Mesothelial cell of epicardium (in vitro differentiated cells): ENCODE measurements at places on chromosomes 16 and 17. TPM values are rescaled to one million over a fixed set of nuclear protein-coding genes. Genes with fewer than 3 reads are reported as not detected.

CCL1 gene
- not detected in 3 replicates for total RNA-seq

PLD2 gene
- 77.3 to 83.6 TPM (median 82.5 TPM) in 3 replicates for total RNA-seq

EME1 gene
- 7.8 to 11.6 TPM (median 10.3 TPM) in 3 replicates for total RNA-seq

GPR139 gene
- total RNA-seq: not detected in 3 replicates

APOH gene
- total RNA-seq: not detected in 3 replicates

OR3A3 gene
- not detected in 3 replicates for total RNA-seq

GRAP gene
- 1.4 to 1.8 TPM (median 1.6 TPM) in 3 replicates for total RNA-seq

TPPP3 gene
- total RNA-seq: 5.5 to 6.2 TPM (median 5.7 TPM) in 3 replicates

RASD1 gene
- total RNA-seq: 1.9 to 2.8 TPM (median 2.1 TPM) in 3 replicates

SPATA22 gene
- not detected in 3 replicates for total RNA-seq

CLDN7 gene
- 79.2 to 86.1 TPM (median 79.9 TPM) in 3 replicates for total RNA-seq

NSRP1 gene
- 27.9 to 32.7 TPM (median 30.2 TPM) in 3 replicates for total RNA-seq

SSTR5 gene
- total RNA-seq: not detected in 3 replicates

GFAP gene
- total RNA-seq: not detected in 3 replicates

MCRIP1 gene
- 96.2 to 104 TPM (median 103 TPM) in 3 replicates for total RNA-seq

MEOX1 gene
- 1.2 to 1.8 TPM (median 1.2 TPM) in 3 replicates for total RNA-seq

TBC1D26 gene
- total RNA-seq: 2.8 to 3.8 TPM (median 2.8 TPM) in 3 replicates

FLII gene
- total RNA-seq: 190 to 202 TPM (median 199 TPM) in 3 replicates

LRRC37A gene
- total RNA-seq: 5.9 to 7.3 TPM (median 7.3 TPM) in 3 replicates

DNA sequence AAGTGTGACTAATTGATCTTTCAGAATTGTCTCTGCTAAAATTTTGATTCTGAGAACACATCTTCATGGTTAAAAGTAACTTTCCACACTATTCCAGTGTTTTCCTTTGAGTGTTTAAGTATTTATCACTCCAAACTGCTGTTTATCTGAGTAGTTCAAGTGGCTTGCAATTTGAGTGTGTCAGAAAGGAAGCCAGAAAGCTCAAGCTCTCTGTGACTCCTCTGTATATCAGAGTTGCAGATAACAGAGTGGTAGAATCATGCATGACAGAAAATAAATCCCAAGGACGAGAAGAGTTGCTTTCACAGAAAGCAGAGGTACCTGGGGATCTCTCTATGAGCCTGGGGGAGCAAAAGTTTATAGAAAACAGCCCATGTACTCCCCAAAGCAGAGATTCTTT is 130.0 kb downstream of the CYB561 start:
- no peak for DNase-seq

GRCh38 chr16:2912330-2913199 is 834 bp downstream of the FLYWCH1 start:
- DNase-seq: no peak

- DNase-seq: peak; percentile 54
Observed at GRCh38 chr17:2398655-2399571, 1.9 kb downstream of the MNT start.

DNA sequence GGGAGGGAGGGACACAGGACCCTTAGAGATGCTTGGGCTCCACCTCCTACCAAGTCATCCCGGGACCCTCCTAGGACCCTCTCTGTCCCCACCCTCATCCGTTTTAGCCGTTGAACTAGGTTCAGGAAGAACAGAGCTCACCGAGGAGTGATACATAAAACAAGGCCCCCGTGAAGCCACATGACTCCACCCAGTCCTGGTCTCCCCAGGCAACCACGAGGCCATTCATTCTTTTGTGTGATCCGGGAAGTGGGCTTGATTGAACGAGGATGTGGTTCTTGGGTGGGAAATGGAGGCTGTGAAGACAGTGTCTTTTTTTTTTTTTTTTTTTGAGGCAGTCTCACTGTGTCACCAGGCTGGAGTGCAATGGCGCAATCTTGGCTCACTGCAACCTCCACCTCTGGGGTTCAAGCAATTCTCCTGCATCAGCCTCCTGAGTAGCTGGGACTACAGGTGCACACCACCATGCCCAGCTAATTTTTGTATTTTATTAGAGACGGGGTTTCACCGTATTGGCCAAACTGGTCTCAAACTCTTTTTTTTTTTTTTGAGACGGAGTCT is 14.8 kb downstream of the TRARG1 start:
- DNase-seq: no peak

DNA sequence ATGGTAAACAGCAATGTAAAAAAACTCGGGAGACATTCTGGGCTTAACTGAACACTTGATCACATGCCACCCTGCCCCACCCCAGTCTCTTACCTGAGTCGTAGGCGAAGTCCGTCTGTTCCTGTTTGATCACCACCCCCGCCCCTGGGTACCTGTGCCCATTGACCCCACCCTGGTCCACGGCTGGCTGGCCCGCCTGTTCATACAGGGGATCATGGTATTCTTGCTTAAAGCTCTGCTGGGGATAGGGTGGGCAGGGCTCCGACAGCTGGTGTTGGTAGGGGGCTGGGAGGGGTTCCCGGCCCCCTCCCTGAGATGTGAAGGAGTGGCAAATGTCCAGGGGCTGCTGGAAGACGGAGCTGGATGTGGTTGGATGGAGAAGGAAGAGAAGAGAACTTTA is 13.6 kb downstream of the ETV4 start:
- DNase-seq: no peak

DNA sequence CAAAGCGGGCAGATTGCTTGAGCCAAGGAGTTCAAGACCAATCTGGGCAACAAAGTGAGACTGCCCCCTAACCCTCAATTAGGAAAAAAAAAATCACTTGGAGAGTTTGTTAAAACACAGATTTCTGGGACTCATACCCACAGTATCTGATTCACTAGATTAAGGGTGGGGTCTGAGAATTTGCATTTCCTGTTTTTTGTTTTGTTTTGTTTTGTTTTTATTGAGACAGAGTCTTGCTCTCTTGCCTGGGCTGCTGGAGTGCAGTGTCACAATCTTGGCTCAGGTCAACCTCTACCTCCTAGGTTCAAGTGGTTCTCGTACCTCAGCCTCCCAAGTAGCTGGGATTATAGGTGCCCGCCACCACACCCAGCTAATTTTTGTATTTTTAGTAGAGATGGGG is 1.1 kb downstream of the HEATR9 start:
- DNase-seq: no peak

DNA sequence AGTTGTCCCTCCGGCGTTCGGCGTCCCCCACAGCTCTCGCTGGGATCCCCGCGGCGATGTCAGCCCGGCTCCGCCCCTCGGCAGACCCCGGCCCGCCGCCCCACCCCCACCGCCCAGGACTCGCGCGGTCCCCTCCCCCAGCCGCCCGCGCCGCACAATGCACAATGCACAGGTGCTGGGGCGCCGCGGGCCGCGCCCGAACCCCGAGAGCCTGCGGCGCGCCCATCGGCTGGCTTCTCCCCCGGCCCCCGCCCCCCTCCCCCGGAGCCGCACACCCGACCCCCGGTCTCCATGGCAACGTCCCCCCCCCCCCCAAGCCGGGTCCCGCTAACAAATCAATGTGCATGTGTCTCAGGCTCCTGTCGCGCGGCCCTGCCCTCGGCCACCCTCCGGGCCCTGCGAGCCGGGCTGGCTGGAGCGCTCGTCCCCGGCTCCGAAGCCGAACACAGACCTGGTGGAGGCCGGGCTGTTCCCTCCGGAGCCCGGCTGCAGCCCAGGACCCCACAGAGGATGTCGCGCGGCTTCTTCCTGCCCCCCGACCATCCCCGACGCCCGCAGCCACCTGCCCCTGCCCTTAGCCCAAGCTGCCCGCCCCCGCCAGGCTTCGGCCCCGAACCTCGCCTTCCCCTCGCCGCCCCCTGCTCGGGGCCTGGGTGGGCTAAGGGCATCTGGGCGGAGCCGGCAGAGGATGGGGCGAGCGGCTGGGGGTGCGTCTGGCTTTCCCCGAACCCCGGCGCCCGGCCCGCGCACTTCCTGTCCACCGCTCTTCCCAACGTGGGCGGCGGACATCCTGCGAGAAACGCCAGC is 818 bp upstream of the CBX8 start:
- no peak for DNase-seq

DNA sequence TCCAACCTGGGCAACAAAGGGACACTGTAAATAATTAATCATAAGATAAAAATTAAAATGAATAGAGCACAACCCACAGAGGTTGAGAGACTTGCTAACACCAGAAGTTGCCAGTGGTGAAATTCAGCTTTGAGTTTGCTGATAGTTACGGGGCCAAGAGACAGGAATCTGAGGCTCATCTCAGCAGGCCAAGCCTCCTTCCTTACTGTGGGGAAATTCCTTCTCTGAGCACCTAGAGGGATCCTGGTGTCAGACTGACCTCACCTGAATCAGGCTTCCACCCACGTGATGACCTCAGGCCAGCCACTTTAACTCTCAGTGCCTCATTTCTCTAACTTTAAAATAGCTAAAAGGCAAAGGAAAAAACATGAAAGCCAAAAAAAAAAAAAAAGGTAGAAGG is 4.7 kb downstream of the ABAT start:
- no peak for DNase-seq

GRCh38 chr16:79638386-79638785 is 37.8 kb upstream of the MAF start:
- no peak for DNase-seq

- DNase-seq: no peak
Observed at GRCh38 chr17:78252701-78253635, 21.5 kb downstream of the TMEM235 start.

GRCh38 chr17:35341411-35341992 is 31.9 kb downstream of the SLFN11 start:
- DNase-seq: no peak

DNA sequence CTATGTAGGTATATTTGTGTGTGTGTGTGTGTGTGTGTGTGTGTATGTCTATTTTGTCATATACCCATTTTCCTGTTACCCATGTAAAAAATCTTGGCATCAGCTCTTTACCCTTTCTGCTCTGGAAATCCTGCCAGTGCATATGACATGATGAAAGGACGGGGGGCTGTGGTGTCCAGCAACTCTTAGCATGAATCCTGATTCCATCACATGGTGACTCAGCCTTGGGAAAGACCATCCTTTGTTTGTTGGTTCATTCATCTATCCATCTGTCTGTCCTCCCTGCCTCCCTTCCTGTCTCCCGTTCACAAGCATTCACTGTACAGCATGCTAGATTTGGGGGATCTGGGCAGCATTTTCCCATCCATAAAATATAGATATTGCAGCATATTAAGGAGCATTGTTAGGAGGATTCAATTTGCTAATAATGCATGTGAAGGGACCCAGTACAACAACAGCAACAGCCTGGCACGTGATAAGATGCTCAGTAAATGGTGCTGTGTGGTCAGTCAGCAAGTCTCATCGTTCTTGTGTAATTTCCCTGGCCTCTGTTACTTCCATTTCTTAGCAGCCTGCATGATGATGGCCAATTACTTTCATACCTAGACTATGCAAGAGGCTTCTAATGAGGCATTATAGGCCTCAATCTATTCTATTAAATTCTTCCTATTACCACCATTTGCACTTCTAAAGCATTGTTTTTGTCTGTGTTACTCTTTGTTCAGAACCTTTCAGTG is 191.0 kb downstream of the PRKCA start:
- DNase-seq: no peak

GRCh38 chr17:51428668-51429495 is 168.5 kb downstream of the UTP18 start:
- no peak for DNase-seq

GRCh38 chr16:4381072-4381934 is 9.7 kb downstream of the VASN start:
- no peak for DNase-seq

DNA sequence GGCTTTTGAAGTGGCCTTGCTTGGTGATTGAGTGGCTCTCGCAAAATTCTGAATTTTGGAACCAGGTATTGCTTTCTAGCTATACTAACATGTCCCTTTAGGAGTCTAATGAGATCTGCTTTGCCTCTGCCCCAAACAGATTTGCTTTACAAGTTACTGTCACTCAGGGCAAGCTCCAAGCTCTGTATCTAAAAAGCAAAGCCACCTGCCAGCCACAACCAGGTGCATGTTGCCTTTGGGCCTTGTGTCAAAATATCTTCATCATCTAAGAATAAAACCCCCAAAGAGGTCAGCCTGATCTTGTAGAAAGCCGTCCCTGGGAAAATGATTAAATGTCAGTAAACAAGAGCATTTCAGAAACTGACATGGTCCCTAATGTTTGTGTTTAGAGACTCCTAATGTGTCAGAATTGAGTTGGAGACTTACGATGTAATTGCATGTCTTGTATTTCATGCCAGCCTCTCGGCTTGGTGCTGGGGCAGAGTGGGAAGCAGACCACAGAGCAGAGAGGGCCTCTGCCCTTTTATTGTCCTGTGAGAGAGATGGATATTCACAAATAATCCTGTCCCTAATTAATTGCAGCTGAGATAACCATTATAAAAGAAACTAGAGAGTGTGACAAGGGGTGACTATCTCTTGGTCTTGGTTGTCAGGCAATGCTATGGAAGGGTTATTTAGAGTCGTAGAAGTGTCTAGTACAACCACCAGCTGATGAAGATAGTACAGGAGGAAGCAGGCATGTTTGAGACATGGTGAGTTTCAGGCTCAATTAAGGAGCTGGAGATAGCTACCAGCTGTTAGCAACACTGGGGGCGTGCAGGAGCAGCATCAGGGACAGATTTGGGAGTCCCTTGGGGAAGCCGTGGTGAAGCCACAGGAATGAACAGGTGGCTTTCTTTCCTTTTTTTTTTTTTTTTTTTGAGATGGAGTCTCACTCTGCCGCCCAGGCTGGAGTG is 90.7 kb downstream of the PITPNC1 start:
- no peak for DNase-seq

- no peak for DNase-seq
Observed at GRCh38 chr17:70278844-70279462, 109.6 kb downstream of the KCNJ2 start.

DNA sequence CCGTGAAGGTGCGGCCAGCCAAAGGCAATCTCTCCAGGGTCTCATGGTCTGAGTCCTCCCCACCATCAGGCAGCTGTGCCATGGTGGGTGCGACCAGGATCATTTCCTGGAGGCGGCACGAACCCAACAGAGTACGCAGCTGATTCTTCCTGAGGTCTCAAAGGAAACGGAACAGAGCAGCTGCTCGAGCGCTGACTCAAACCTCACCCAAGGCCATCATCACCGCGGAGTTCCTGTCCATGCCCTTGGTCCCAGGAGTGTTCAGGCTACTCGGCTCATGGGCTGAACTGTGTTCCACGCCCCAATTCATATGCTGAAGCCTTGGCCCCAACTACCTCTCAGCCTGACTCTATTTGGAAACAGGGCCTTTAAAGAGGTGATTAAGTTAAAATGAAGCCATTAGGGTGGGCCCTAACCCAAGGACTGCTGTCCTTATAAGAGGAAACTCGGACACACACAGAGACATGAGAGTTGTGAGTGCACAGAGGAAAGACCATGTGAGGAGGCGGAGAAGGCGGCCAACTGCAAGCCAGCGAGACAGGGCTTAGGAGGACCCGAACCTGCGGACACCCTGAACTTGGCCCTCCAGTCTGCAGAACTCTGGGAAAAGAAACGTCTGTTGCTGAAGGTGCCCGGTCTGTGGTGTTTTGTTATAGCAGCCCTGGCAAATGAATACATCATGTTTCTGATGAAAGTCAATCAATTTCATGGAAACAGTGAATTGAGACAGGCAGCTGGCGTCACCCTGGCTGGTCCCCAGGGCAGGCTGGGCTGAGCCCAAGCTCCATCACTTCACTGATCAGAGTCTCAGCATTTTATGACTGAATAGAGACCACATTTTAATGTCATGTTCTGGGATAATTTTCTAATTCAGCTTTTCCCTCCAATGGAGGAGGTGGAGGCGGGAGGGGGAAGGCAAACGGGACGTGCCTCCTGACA is 13.7 kb downstream of the MXRA7 start:
- no peak for DNase-seq
